ENCODE measurements at places on chromosomes 7 and 10.

GRCh38 chr7:93957767-93958166 lies 36.2 kb downstream of the GNG11 start:
- no peak for DNase-seq

GRCh38 chr10:98323221-98324164 lies 55.5 kb upstream of the LOXL4 start:
- DNase-seq: no peak

DNA sequence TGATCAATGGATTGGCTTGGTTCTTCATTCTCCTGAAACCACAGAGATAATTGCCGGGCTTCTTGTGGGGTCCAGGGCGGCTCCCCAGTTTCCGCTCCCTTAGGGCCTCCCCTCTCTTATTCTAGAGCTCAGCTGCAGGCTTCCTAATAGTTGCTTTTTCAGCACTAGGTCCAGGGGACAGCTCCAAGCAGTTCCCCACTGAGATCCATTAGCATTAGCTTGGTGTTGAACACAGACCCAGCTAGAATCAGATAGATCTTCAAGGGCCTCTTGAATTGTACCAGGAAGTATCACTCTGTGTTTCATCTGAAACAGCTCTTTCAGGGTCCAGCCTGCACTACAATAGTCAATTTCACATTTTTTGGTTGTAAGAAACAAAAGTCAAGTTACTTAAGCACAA lies 238.7 kb downstream of the SEC23IP start:
- no peak for DNase-seq

DNA sequence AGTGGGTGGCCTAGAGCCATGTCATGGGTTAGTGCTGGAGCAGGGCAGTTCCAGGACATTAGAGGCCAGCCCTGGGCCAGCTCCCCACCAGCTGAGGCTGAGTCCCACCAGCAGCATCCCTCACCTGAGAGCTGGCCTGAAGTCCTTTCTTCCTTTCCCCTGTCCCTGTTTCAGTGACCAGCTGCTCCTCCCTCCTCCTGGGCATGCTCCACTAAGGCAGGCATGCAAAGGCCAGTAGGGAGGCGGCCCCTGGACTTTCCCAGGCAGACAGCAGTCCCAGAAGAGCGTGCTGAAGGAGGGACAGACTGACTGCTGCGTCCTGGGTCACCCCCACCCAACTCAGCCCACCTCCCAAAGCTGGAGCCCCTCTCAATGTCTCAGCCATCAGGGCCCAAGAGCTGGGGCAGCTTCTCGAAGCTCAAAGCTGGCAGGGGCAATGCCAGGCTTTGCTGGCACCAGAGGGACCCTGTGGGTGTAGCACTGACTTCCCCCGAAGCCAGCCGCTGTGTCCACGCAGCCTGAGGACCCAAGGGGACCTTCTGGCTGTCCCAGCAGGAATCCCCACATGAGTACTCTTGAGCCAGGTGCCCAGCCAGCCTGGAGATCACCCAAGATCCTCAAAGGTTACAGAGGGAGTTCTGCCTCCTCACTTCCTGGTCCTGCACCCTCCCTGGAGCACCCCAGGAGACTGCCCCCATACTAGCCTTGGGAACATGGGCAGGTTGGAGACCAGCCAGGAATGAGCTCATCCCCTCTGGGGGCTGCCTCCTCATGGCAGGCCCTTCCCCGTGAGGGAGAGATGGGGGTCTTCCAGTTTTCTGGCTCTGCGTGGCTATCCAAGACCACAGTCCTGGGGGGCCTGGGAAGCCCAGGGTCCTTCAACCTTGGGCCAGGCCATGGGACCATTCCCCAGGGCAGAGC lies 35.2 kb upstream of the RET start:
- DNase-seq: no peak

DNA sequence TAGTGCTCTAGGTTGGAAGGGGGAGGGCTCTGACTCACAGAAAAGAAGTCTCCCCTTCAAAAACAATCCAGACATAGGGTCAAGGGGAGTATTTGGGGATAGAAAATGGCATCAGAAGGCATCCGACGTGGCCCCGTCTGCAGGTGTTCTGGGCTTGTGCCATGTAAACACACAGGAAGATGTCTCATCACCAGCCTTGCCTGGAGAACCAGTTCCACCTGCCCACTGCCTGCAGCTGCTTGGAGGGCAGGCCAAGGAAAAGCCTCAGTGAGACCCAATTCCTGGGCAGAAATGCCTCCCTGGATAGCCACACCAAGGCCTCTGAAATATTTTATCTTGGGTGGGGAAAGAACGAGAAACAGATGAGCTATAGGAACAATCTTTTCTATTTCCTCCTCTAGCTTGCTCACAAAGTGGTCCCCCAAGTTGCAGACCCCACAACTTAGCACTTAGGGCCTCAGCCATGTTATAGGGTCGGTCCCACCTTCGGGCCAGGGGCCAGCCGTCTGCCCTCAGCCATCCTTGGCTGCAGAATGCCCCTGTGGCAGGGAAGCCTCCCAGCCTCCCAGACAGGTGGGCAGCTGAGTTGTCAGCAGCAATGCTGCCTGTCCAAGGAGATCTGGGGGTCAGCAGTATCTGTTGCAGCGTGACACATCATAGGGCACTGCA lies 54.3 kb upstream of the ECHDC3 start:
- no peak for DNase-seq

GRCh38 chr10:91909117-91909677 lies at the start of gene FGFBP3:
Gene FGFBP3 (minus strand): TSS chr10:91909486. CDS start chr10:91908969, 517 bp downstream.
- peak; percentile 9 for DNase-seq

GRCh38 chr7:127949769-127950222 lies 81.4 kb downstream of the LRRC4 start:
- DNase-seq: no peak

DNA sequence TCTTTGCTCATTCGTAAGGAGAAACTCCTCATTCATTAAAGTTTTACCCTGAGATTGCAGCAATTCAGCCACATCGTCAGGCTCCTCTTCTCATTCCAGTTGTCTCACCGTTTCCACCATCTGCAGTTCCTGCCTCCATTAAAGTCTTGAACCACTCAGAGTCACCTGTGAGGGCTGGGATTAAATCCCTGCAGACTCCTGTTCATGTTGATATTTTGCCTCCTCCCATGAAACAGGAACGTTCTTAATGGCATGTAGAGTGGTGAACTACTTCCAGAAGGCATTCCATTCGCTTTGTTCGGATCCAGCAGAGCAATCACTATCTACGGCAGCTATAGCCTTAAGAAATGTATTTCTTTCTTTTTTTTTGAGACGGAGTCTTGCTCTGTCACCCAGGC lies 96.5 kb upstream of the FAM20C start:
- no peak for DNase-seq

- DNase-seq: no peak
These were observed 361 bp upstream of the PLXDC2 start for GRCh38 chr10:19815731-19816410.

GRCh38 chr7:101399759-101400158 lies 37.1 kb downstream of the COL26A1 start:
- DNase-seq: no peak

- DNase-seq: no peak
These were observed 697 bp upstream of the SNX13 start for GRCh38 chr7:17940951-17941431.

- no peak for DNase-seq
These were observed 16.3 kb downstream of the VWC2 start for GRCh38 chr7:49789736-49790135.

GRCh38 chr7:150863946-150864345 lies 11.6 kb downstream of the AOC1 start:
- no peak for DNase-seq

GRCh38 chr10:85149766-85150165 lies 821.4 kb downstream of the CCSER2 start:
- DNase-seq: no peak

GRCh38 chr10:24645784-24646183 lies 77.9 kb downstream of the ARHGAP21 start:
- peak; percentile 54 for DNase-seq

GRCh38 chr7:101179117-101179516 lies 976 bp downstream of the NAT16 start:
- DNase-seq: no peak

- DNase-seq: no peak
These were observed 30.7 kb downstream of the ACSL5 start for GRCh38 chr10:112404617-112405016.

DNA sequence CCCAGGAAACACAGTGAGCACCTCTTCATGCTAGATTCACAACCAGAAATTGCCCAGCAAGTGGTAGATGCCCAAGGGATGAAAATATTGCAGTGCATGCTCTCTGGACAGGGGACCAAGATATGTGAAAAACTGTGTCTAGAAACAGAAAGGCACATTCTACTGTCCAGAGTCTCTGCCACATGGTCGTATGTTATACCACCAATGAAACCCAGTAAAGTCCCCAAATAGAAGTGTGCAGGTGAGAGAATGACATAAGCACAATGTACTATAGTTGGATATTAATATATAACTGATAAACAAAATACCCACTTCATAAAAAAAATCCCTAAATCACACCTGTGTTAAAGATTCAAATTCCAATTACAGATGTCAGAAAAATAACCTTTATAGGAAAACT lies 43.8 kb downstream of the RASGEF1A start:
- DNase-seq: no peak

DNA sequence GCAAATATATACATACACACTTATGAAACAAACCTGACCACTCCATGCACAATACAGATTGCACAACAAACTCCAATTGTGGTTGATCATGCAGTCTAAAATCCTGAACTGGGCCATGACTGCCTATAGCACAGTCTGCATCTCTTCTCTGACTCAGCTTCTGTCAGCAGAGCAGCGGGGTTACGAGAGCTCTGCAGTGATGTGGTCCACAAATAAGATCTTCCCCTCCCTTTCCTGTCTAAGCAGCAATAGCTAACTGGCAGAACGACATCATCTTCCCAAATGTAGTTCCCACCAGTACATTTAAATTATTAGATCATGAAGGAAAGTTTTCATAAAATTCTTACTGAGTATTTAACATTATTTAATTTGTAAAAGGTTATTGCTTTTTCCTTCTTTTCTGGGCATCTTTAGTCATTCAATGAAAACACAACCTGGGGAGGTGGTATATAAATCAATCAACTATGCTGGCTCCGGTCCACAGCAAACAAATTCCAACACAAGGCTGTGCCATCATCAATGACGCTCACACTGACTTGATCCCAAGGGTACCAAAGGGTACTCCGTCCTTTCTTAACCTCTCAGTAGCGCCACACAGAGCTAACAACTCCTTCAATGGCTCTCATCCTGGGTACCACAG lies 17.1 kb downstream of the ARHGAP21 start:
- peak; percentile 42 for DNase-seq

GRCh38 chr7:7959979-7960670 lies 8.5 kb upstream of the GLCCI1 start:
- DNase-seq: no peak

- DNase-seq: no peak
These were observed 724 bp downstream of the CAPZA2 start for GRCh38 chr7:116862951-116863670.

- no peak for DNase-seq
These were observed 2.8 kb upstream of the PPP1R3C start for GRCh38 chr10:91635401-91636400.

DNA sequence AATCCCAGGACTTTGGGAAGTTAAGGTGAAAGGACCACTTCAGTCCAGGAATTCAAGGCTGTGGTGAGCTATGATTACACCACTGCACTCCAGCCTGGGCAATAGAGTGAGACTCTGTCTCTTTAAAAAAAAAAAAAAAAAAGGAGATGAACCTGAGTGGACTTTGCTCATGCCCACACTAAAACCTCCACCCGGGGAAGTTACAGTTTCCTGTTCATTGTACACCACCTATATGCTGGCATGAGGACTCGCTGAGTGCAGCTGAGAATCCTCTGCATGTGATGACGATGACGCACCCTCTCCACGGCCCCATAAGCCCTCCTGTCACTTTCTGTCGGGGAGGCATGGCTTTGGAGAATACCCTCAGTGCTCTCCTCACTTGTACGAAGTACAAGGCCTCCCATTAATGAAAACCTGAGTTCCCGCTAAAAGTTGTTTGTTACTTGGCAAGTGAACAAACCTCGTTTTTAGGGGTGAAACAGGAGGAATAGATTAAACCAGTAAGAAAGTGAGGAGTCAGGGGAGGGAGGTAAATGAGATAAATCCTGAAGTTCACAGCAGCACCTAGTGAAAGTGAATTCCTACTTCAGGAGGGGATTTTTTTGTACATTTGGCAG lies 15.9 kb downstream of the TMEM176B start:
- DNase-seq: no peak

All from CD4-positive, alpha-beta T cell (primary cell).